GM03348 (cell line): ENCODE measurements at places on chromosomes 1 and 21.

DNA sequence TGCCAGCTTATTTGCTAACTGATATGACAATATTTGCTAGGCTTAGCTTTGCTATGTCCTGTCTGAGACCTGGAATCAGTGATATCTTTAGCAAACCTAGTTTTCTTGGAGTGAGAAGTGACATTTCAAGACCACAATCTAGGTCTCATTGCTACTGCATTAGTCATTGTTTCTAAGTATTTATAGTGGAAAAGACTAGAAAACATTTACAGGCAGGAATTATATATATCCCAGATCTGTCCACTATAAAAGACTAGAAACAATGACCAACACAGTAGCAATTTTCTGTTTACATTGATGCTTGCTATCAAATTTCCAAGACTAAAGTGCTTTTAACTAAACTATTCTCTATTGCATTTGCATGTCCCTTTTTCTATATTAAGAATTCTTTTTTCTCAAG is 5.0 kb upstream of the RGS18 start:
- no peak for DNase-seq

- DNase-seq = peak; percentile 41
Measured at GRCh38 chr1:201648907-201649721, 110.2 kb downstream of the NAV1 start.

- no peak for DNase-seq
Measured at GRCh38 chr1:166470014-166470413, 303.2 kb upstream of the FAM78B start.

GRCh38 chr1:107464827-107465226 is 324.0 kb downstream of the NTNG1 start:
- no peak for DNase-seq

DNA sequence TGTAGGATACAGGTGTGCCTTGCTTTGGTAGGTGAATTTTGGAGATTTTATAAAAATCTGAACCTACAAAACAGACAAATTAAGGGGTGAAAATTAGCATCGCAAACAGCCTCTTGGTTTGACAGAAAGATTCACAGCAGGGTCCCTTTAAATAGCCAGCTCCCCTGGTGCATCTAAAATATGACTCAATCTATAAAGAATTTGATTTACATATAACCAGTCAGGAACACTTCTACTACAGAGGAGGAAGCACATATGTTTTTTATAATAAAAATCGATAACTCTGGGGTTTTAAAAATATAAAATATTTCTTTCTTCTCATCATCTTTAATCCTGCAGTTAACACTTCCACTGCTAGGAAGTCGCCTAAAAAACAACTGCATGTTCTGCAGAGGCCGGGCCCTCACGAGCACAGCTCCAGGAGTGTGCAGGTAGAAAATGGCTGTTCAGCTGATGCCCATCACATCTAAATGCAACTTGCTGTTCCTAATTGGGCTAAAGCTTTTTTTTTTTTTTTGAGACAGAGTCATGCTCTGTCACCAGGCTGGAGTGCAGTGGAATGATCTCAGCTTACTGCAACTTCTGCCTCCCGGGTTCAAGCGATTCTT is 203.4 kb downstream of the HS2ST1 start:
- DNase-seq = peak; percentile 50

- no peak for DNase-seq
Measured at GRCh38 chr21:17671733-17672132, 59.0 kb upstream of the BTG3 start.

DNA sequence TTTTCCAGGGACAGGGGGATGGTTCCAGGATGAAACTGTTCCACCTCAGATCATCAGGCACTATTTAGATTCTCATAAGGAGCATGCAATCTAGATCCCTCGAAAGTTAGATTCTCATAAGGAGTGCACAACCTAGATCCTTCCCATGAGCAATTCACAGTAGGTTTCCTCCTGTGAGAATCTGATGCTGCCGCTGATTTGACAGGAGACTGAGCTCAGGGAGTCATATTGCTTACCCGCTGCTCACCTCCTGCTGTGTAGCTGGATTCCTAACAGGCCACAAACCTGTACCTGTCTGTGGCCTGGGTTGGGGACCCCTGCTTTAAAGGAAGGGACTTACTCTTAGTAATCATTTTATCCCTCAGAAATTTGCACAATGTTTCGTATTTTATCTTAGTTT is 9.3 kb downstream of the CTH start:
- DNase-seq = no peak

- DNase-seq = no peak
Measured at GRCh38 chr1:79262745-79263258, 256.3 kb upstream of the ADGRL4 start.

DNA sequence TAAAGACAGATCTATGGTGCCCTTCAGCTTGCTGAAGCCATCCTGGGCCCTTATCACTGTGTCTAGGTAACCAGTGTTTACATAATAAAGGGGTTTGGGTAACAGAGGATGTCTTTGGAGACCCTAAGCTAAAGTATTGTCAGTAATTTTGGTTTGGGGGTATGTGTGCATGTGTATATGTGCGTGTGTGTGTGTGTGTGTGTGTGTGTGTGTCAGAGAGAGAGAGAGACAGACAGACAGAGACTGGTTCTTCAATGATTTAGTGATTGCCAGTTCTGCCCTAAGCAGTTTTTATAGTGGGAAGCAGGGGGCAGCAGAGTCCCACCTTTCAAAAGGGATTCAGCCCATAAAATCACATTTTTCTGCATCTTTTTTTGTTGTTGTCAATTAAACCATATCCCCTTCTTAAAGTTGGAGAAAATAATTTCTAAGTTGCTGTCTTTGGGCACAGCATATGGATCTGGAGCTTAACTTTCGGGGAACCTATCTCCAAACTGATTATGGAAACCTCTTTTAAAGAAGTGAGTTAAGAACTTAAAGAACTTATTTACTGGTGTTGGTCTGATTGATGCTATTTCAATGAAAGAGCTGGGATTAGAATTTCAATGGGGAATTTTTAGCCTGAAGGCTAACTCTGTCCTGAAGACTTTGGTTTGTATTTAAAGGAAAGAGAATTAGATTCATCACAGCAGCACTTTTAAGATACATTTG is 51.1 kb downstream of the ZNF326 start:
- peak; percentile 35 for DNase-seq

- no peak for DNase-seq
Measured at GRCh38 chr1:153245466-153245865, 14.0 kb upstream of the LORICRIN start.

GRCh38 chr1:106022312-106022902 is 1034.1 kb upstream of the PRMT6 start:
- DNase-seq = peak; percentile 7
